ENCODE measurements at places on chromosomes 3 and 15.

- ATAC-seq: no peak
These were observed 126.5 kb upstream of the BFSP2 start for GRCh38 chr3:133273346-133273745.

- no peak for ATAC-seq
These were observed 44.3 kb upstream of the ATP2B2 start for GRCh38 chr3:10549617-10550230.

DNA sequence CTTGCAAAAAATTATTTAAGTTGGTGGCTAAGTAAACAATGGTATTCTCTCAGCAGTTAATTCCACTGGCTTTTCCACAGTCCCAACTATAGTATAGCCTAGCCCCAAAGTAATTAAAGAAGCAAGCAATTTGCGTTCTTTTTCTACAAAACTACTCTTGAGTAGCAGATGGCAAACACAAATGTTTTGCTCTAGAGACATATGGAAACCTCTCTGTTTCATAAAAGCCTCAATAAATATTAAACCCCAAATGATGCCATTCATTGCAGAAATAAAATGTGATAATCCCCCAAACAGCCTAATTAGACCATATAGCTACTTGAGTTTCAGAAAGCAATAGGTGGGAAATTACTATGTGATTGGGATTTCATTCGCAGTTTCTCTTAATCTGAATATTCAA lies 8.7 kb upstream of the RAB8B start:
- no peak for ATAC-seq

DNA sequence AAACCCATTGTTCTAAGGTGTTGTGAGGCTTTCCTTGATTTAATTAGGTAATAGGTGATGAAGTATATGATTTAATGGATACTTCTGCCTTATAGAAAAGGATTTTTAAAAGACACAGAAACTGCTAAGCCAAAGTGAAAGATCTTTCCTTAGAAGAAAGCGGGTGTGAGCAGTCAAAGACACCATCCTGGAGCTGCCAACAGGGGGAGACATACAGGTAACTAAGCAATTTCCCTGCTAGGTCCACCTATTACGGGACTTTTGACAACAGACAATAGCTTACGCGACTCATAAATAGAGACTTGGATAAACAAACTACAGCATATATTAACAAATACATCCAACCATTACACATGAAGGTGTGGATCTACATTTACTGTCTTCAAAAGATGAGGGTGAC lies 669.5 kb downstream of the SQOR start:
- ATAC-seq: no peak

GRCh38 chr3:123353227-123353849 lies 95.6 kb downstream of the ADCY5 start:
- ATAC-seq: no peak

- no peak for ATAC-seq
These were observed 10.1 kb downstream of the GOLIM4 start for GRCh38 chr3:168085491-168086119.

GRCh38 chr15:82298520-82298919 lies 35.9 kb downstream of the SAXO2 start:
- ATAC-seq: peak; percentile 42

DNA sequence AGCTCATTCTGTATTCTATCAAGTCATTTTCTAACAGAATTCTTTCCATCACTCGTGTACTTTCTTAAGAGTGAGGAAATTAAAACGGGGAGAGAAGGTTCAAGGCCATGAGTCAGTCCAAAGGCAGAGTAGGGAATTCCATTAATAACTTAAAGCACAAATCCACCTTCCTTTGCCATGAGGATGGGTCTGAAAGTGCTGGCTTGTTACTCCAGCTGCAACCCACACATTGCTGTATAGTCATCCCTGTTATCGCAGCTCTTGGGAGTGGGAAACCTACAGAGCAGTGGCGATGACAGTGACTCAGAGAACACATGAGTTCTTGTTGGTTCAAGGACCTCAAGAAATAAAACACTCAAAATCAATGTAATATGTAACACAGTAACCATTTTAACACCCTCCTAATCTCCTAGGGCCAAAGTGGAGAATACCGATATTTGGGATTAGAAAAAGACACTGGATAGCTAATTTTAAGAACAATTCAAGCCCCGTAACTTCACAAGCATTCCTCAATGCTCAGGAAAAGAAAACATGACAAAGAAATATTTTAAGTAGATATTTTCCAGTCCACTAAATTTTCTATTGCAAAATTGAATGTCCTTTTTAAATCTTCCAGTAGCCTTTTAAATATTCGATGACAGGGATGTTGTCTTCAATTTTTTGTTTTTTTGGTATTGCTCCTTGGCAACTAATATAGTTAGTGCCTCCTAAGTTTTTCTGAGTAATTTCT lies 179.9 kb upstream of the THBS1 start:
- no peak for ATAC-seq

DNA sequence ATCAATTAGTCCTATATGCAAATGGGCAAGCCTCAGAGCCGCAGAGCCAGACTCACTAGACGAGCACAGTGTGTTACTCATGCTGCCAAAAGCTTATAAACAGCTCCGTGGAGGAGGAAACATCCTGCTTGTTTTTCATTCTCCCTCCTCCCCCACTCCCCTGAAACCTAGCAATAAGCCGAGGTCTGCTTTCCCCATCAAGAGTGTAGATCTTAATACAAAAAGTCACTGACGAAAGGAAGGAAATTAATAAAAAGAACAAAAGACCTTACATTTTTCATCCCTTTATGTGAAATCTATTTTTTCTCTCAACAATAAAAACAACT lies 88.5 kb downstream of the XXYLT1 start:
- no peak for ATAC-seq

- peak; percentile 61 for ATAC-seq
These were observed 3.2 kb upstream of the ATP13A3 start for GRCh38 chr3:194489736-194490612.

DNA sequence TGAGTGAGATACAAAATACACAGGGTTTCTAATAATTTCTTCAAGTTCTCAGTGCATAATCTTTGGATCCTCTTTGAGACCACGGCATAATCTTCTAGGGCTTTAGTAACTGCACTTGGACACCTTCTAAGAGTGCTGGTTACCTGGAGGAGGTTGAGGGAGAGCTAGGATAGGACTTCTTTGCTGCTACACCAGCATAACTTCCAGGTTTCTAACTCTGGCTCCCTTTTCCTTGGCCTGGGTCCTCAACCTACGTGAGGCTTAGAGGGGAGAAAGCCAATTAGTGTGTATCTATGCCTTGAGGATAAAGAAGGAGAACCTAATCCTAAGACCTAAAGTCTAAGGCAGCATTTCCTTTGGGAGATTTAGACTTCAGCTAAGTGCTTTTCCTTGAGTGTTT lies 184.8 kb downstream of the LSAMP start:
- ATAC-seq: no peak

- no peak for ATAC-seq
These were observed 68.8 kb downstream of the TNIK start for GRCh38 chr3:171391432-171391831.

- ATAC-seq: peak; percentile 58
These were observed 10.9 kb upstream of the RFT1 start for GRCh38 chr3:53140847-53141845.

- ATAC-seq: no peak
These were observed 67.5 kb upstream of the SETMAR start for GRCh38 chr3:4235690-4236089.

GRCh38 chr15:69881302-69881670 lies 216.4 kb downstream of the TLE3 start:
- ATAC-seq: peak; percentile 78

DNA sequence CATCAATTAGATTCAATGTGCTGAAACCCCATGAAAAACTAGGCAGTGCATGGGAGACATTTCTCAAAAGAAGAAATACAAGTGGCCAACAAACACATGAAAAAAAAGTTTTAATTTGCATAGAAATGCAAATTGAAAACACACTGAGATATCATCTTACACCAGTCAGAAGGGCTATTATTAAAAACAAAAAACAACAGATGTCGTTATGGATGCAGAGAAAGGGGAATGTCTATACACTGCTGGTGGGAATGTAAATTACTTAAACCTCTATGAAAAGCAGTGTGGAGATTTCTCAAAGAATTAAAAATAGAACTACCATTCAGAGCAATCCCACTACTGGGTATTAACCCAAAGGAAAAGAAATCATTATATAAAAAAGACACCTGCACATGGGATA lies 98.7 kb downstream of the CCNL1 start:
- no peak for ATAC-seq
